Activated T-helper 9 cell treated with anti-CD3 and anti-CD28 coated beads, Interleukin-2, amount 50 U/mL, for 16 hours (primary cell): ENCODE measurements at places on chromosomes 2 and 18.

DNA sequence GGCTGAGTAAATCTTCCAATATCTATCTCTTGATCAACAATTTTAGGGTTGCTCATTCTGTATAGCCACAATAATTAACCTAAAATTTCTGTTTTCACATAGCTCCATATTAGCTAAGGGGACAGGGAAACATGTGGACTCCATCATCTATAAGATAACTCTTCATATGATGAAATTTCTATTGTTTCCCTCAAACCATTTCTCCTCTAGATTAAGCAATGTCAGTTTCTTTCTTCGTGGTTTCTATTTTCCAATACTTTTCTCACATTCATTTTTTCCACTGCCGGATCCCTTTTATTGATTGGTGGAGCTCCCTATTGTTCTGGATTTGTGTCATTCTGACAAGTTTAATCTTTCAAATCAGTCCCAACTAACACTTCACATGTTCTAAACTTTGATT, 1221.3 kb upstream of the ZEB2 start:
- DNase-seq: no peak

- no peak for DNase-seq
Measured at GRCh38 chr18:41975284-41975683, 20.2 kb downstream of the PIK3C3 start.

DNA sequence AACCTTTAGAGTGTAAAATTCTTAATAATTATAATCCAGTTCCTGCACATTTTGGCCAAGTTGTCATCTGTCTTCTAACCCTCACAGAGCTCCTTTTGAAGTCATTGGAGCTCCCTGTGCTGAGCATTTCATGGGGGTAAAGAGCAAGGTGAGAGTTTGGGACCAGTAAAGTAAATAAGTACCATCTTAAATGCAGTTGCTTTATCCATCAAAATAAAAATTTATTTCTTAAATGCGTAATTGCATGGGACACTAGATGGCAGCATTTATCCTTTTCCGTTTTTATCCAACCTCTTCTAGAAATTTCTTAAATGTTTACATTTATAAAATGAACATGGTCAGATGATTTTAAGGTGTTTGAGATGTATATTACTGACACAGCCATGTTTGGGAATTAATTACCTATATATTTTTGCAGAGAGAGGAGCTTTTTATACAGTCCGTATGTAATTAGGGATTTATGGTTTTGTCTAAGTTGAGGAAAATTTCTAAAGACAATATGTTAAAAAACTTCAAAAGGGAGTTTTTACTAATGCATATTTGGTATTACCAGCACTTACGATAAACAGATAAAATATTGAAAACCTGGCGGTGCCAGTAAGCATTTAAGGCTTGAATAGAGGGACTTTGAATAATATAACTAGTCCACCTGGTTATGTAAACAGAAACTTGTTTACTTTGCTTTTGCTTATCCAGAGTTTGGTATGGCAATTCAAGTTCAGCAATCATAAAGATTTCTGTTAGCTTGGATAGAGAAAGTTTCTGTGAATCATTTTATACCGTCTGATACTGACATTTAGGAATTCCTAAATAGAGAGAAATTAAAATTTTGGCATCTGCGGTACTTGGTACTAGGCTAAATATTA, 54.5 kb downstream of the ACSL3 start:
- DNase-seq: no peak

- DNase-seq: no peak
Measured at GRCh38 chr2:144097440-144098225, 422.3 kb downstream of the ZEB2 start.

- no peak for DNase-seq
Measured at GRCh38 chr2:112917856-112918255, 6.9 kb downstream of the IL37 start.

GRCh38 chr2:14631406-14632040, 994 bp upstream of the LRATD1 start:
- DNase-seq: no peak

- no peak for DNase-seq
Measured at GRCh38 chr2:135279209-135279608, 227.1 kb downstream of the RAB3GAP1 start.

GRCh38 chr2:229071292-229071976, 199.7 kb downstream of the PID1 start:
- DNase-seq: no peak

GRCh38 chr2:132550946-132551345, 119.1 kb downstream of the LYPD1 start:
- DNase-seq: no peak

DNA sequence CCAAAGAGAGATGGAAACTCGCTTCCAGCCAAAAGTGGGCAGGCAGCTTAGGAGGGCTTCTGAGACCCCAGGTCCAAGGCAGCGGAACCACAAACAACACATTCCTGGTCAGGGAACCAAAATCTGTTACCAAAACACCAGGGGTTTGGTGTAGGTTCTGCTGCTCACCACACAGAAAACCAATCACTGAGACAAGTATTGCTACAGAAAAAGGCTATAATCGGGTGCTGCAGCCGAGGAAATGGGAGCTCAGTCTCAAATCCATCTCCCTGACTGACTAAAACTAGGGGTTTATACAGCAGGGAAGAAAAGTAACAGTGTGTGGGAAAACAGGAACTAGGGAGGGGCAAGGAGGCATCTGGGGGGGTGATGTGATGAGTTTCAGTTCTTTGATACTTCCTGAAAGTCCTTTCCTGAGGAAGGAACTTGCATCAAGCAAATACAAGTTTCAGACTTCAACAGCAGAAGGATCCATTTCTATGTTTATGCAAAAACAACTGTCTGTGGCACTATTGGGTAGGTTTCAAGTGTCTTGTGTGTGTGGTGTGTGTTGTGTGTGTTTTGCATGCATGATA, 108.0 kb downstream of the FAM168B start:
- no peak for DNase-seq

DNA sequence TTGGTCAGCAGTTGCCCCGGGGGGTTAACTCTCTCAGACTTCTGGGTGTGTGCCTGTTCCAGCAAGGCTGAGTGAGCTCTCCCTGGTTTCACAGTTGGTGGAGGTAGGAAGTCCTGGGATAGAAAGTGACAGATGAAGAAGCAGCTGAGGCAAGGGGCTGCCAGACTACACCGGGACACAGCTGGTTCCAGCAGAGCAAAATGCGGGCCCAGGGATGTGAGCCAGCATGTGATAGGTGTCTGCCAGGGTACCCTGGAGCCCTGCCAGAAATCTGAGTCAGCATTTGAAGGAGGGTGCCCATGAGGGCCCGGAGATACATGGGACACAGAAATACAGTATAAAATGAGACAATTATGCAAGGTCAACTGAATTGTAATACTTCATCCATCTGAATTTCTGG, 79.3 kb upstream of the LGALSL start:
- no peak for DNase-seq

DNA sequence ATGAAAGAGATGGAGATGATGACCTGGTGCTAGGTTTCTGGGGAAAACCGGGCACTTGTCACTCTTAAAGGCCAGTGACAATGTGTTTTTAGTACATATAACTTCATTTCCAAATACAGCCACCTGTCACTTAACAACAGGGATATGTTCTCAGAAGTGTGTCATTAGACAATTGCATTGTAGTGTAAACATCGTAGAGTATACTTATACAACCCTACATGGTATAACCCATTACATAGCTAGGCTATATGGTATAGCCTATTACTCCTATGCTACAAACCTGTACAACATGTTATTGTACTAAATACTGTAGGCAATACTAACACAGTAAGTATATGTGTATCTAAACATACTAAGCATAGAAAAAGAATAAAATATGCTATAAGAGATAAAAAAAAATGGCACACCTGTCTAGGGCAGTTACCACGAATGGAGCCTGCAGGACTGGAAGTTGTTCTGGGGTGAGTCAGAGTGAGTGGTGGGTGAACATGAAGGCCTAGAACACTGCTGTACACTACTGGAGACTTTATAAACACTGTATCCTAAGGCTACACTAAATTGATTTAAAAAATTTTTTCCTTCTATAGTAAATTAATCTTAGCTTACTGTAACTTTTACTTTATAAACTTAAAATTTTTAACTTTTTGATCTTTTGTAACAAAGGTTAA, 123.2 kb downstream of the THADA start:
- DNase-seq: no peak

GRCh38 chr2:2579814-2580213, 248.7 kb upstream of the MYT1L start:
- no peak for DNase-seq

- no peak for DNase-seq
Measured at GRCh38 chr2:136207030-136207623, 89.2 kb upstream of the CXCR4 start.

- DNase-seq: no peak
Measured at GRCh38 chr2:5588601-5589000, 103.6 kb upstream of the SOX11 start.
